ENCODE measurements at places on chromosomes 3 and 15. TPM values are rescaled to one million over a fixed set of nuclear protein-coding genes. Genes with fewer than 3 reads are reported as not detected.

Gene ECE2
- not detected for total RNA-seq

Gene SLC51A
- total RNA-seq: 0.62 TPM

Gene SMCO1
- not detected for total RNA-seq

Gene SERPINI2
- total RNA-seq: 1.8 TPM

Gene PLXND1
- 18.0 TPM for total RNA-seq

Gene STXBP5L
- 8.5 TPM for total RNA-seq

Gene GOLGA6A
- total RNA-seq: 0.89 TPM

Gene CADPS
- total RNA-seq: 149 TPM

Gene ACOX2
- 12.8 TPM for total RNA-seq

Gene TBC1D23
- total RNA-seq: 48.8 TPM

- peaks cover 10% of the 10 kb centered on the region for H3K27me3 ChIP-seq
- H3K4me1 ChIP-seq: no peaks in the 10 kb centered on the region
- no peaks in the 10 kb centered on the region for H3K36me3 ChIP-seq
These were observed 51.5 kb upstream of the NMNAT3 start for GRCh38 chr3:139729300-139729699.

- peak overlapping the region; percentile 64 for H3K27ac ChIP-seq
- peaks cover 24% of the 10 kb centered on the region for H3K4me1 ChIP-seq
- no peak overlapping the region for H3K4me3 ChIP-seq
These were observed 40.8 kb downstream of the FOXP1 start for GRCh38 chr3:71542521-71543370.

- H3K4me1 ChIP-seq: no peaks in the 10 kb centered on the region
- no peak for DNase-seq
- no peak overlapping the region for H3K4me3 ChIP-seq
- no peaks in the 10 kb centered on the region for H3K36me3 ChIP-seq
- H3K27me3 ChIP-seq: peaks cover 42% of the 10 kb centered on the region
These were observed 12.5 kb upstream of the IL16 start for GRCh38 chr15:81184188-81184587.

DNA sequence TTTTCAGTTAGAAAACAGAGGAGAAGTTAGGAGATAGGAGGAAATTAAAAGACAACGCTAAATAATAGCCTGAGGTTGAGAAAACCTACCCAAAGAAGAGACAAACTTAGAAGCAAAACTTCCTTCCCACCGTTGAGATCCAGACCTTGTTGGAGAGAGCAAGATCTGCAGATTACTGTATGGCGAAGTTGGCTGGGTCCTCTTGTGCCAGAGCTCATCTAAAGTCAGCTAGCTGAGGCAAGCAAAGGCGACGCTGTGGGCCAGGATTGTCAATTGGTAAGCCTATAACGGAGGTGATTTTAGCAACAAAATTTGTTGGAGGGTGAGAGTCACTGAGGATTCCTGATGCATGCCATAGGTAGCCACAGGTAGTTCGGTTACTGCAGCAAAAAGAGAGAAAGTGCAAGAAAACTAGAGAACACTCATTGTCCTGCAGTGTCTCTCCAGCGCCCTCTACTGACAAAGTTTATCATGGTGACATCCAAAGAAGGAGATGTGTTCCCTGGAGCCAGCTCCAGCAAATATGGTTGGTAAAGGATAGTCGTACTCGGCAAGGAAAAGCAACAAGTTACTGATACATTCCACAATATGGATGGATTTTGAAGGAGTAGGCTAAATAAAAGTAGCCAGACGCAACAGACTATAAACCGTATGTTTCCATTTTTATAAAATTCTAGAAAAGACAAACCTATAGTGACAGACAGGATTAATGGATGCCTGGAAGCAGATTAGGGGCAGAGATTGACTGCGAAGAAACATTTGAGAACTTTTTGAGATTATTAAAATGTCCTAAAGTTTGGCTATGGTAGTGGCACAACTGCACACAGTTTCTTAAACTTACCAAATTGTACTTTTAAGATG, 9.8 kb upstream of the OR5K4 start:
- no peaks in the 10 kb centered on the region for H3K27me3 ChIP-seq
- H3K36me3 ChIP-seq: no peaks in the 10 kb centered on the region
- no peak overlapping the region for H3K4me3 ChIP-seq
- DNase-seq: no peak
- H3K27ac ChIP-seq: peak overlapping the region; percentile 21

GRCh38 chr3:22691407-22691806, 511.7 kb upstream of the UBE2E2 start:
- no peaks in the 10 kb centered on the region for H3K36me3 ChIP-seq
- DNase-seq: no peak
- H3K4me1 ChIP-seq: peaks cover 11% of the 10 kb centered on the region
- H3K27me3 ChIP-seq: no peaks in the 10 kb centered on the region
- H3K4me3 ChIP-seq: no peak overlapping the region

GRCh38 chr3:113454057-113454456, 12.8 kb upstream of the CFAP44 start:
- peaks cover 29% of the 10 kb centered on the region for H3K36me3 ChIP-seq
- no peaks in the 10 kb centered on the region for H3K27me3 ChIP-seq
- no peak overlapping the region for H3K4me3 ChIP-seq
- no peaks in the 10 kb centered on the region for H3K4me1 ChIP-seq

DNA sequence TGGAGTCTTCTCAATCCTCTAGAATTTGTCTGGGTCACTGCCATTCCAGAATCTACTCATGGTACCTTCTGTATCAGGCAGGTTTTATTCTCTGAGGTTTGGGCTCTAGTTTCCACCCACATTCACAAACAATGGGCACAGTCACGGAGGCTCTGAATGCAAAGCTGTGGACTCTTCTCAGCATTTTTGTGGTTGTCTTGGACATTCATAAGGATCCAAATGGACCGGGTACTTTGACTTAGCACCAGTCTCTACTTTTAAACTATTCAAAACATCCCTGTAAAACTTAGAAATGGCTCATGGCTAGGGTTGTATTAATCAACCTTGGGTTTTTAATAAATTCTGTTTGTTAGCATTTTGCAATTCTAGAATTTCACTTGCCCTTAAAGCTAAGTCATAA, 277.9 kb upstream of the THBS1 start:
- no peak overlapping the region for H3K4me3 ChIP-seq
- H3K36me3 ChIP-seq: peaks cover 1% of the 10 kb centered on the region
- DNase-seq: no peak
- H3K27ac ChIP-seq: no peak overlapping the region

- H3K27me3 ChIP-seq: no peaks in the 10 kb centered on the region
- H3K4me1 ChIP-seq: peaks cover 9% of the 10 kb centered on the region
- no peak for DNase-seq
- H3K4me3 ChIP-seq: no peak overlapping the region
- no peak overlapping the region for H3K27ac ChIP-seq
- H3K36me3 ChIP-seq: no peaks in the 10 kb centered on the region
These were observed 78.7 kb downstream of the WWTR1 start for GRCh38 chr3:149579161-149579560.

DNA sequence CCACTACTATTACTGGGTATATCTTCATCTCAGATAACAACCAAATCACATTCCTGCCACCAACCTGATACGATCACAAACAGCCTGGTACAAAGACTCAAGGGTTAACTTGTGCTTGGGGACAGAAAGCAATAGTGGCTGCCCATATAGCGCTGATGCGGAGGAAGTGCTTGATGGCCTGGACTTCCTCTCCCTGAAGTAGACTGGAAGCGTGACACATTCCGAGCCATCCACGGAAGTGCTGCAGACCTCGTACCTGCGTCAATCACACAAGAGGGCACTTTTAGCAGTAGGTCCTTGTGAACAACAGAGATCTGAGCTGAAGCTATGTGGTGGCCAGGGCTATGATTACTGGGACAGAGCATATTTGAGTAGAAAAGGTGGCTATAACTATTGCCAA, 17.3 kb upstream of the C3orf62 start:
- peaks cover 29% of the 10 kb centered on the region for H3K36me3 ChIP-seq
- no peaks in the 10 kb centered on the region for H3K4me1 ChIP-seq
- H3K27me3 ChIP-seq: no peaks in the 10 kb centered on the region
- no peak for DNase-seq

DNA sequence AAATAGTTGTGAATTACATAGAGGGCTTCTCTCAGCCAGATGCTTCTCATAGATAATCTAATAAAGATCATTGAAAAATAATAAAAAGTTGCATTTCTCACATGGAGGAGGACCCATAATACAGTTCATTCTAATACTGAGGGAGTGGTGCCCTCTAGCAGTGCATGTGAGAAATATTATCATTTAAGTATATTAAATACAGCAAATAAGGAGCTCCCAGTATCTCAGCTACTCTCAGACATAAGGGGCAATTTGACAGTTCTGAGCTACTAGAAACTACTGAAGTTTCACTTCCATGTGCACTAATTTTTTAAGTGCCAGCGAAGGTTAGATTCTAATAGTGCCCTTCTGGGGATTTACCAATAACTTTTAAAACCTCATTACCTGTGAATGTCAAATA, 188.3 kb downstream of the IL5RA start:
- H3K36me3 ChIP-seq: peaks cover 4% of the 10 kb centered on the region
- no peak for DNase-seq
- no peak overlapping the region for H3K27ac ChIP-seq
- no peaks in the 10 kb centered on the region for H3K27me3 ChIP-seq
- no peak overlapping the region for H3K4me3 ChIP-seq

- peaks cover 2% of the 10 kb centered on the region for H3K4me1 ChIP-seq
- no peak overlapping the region for H3K4me3 ChIP-seq
- H3K27ac ChIP-seq: no peak overlapping the region
- no peaks in the 10 kb centered on the region for H3K36me3 ChIP-seq
- DNase-seq: no peak
These were observed 4.7 kb downstream of the KY start for GRCh38 chr3:134646086-134646485.

GRCh38 chr15:36432161-36432560, 147.3 kb upstream of the CDIN1 start:
- no peaks in the 10 kb centered on the region for H3K27me3 ChIP-seq
- no peaks in the 10 kb centered on the region for H3K36me3 ChIP-seq
- DNase-seq: no peak

- no peak overlapping the region for H3K4me3 ChIP-seq
- H3K27ac ChIP-seq: no peak overlapping the region
These were observed 119.6 kb downstream of the ARNT2 start for GRCh38 chr15:80523746-80524145.

GRCh38 chr3:5437783-5438323, 250.3 kb downstream of the EDEM1 start:
- H3K36me3 ChIP-seq: no peaks in the 10 kb centered on the region
- H3K27ac ChIP-seq: no peak overlapping the region
- DNase-seq: no peak

DNA sequence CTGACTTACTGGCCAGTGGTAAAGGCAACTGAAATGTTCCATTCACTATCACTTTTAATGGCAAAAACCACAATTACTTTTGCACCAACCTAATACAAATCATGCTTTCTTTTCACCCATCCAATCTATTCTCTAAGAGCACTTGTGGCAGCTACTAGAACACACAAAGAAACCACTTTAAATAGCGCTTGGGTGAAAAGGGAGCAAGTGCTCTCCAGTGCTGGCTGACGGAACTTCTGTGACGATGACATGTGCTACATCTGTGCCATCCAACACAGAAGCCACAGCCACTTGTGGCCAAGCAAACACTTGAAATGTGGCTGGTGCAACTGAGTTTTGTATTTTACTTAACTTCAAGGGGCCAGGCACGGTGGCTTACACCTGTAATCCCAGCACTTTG, 18.9 kb downstream of the SH3BP5 start:
- H3K27ac ChIP-seq: no peak overlapping the region
- no peak for DNase-seq
- no peak overlapping the region for H3K4me3 ChIP-seq
- no peaks in the 10 kb centered on the region for H3K27me3 ChIP-seq
- no peaks in the 10 kb centered on the region for H3K36me3 ChIP-seq
- peaks cover 31% of the 10 kb centered on the region for H3K4me1 ChIP-seq

- H3K4me3 ChIP-seq: no peak overlapping the region
- H3K36me3 ChIP-seq: peaks cover 1% of the 10 kb centered on the region
- peaks cover 9% of the 10 kb centered on the region for H3K4me1 ChIP-seq
- no peaks in the 10 kb centered on the region for H3K27me3 ChIP-seq
These were observed 96.4 kb downstream of the MYH15 start for GRCh38 chr3:108414007-108414406.

DNA sequence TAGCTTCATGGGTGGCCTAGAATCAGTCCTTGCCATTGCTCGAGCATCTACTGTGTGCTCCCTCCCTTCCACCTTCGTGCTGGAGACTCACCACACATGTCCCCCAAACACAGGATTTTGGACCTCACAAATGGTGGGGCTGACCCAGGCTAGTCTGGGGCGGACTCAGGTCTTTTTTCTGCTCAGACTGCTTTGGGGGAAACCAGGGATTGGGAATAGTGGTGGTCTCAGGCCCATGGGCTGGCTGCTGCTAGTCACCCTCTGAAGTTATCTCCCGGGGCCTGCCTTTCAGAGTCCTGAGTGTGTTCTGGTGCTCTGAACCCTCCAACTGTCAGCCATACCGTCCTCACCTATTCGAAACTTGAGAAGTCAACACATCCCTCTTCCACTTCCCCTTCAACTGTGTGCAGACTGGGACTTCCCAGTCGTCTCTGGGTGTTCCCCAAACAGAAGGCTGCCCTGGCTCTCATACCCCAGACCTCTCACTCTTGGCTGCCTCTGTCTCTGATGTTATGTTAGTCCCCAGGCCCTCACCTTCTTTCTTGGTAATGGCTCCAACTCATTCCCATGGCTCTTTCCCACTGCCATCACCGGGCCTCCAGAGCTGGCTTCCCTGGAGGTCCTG, 46.0 kb downstream of the PPCDC start:
- peaks cover 13% of the 10 kb centered on the region for H3K36me3 ChIP-seq
- H3K27ac ChIP-seq: no peak overlapping the region
- no peaks in the 10 kb centered on the region for H3K27me3 ChIP-seq
- H3K4me1 ChIP-seq: peaks cover 10% of the 10 kb centered on the region
- no peak overlapping the region for H3K4me3 ChIP-seq
- no peak for DNase-seq

DNA sequence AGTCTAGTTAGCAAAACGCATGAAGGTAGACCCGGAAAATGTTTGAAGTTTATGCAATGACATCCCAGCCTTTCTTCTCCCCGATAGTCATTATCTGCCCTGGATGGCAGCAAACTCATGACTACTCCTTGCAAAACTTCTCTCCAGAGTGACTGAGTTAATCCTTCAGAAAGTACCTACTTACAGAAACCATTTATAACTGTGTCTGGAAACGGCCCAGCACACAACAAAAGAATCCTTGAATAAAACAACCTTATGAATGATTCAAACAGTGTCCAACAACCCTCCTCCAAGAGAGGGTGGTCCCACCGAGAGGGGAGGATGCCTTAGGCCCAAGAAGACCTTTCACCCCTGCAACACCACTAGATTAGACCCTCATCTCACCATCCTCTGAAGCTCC, 14.2 kb downstream of the ST8SIA2 start:
- no peak overlapping the region for H3K4me3 ChIP-seq
- peaks cover 10% of the 10 kb centered on the region for H3K4me1 ChIP-seq
- peaks cover 2% of the 10 kb centered on the region for H3K36me3 ChIP-seq
- H3K27ac ChIP-seq: no peak overlapping the region
- no peaks in the 10 kb centered on the region for H3K27me3 ChIP-seq
- no peak for DNase-seq

DNA sequence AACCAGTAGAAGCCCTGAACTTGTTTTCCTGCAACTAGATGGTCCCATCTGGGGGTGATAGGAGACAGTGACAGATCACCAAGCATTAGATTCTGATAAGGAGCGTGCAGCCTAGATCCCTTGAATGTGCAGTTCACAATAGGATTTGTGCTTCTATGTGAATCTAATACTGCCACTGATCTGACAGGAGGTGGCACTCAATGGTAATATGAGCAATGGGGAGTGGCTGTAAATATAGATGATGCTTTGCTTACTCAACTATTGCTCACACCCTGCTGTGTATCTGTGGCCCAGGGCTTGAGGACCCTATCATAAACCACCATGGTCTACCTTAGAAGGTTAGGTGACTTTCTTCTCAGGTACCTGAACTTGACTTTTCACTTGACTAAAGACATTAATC, 417.1 kb upstream of the ARHGEF26 start:
- DNase-seq: no peak
- H3K27ac ChIP-seq: no peak overlapping the region
- H3K36me3 ChIP-seq: no peaks in the 10 kb centered on the region
- no peaks in the 10 kb centered on the region for H3K27me3 ChIP-seq

All from progenitor cell of endocrine pancreas (in vitro differentiated cells).